Omental fat pad (tissue), 4 donors: ENCODE measurements at places on chromosomes 6 and 20.
A peak's percentile ranks its signal among the peaks of the same experiment; 100 is the strongest.

- peak; percentile 36 for DNase-seq
These were observed 52.2 kb upstream of the FAM83C start for GRCh38 chr20:35344354-35344837.

DNA sequence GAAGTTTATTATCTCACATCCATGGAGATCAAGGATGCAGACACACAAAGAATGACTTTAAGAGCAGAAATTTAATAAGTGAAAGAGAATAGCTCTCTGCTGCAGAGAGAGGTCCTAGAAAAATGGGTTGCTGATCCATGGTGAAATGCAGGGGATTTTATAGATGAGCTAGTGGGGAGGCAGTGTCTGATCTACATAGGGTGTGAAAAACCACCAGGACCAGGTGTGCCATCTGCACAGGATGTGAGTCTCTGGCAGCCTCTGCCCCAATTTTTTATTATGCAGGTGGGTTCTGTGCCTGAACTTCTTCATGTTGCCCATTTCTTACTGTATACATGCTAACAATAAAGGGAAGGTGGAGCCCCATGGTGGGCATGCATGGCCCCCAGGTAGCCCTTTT is 19.9 kb upstream of the NANP start:
- DNase-seq: no peak

DNA sequence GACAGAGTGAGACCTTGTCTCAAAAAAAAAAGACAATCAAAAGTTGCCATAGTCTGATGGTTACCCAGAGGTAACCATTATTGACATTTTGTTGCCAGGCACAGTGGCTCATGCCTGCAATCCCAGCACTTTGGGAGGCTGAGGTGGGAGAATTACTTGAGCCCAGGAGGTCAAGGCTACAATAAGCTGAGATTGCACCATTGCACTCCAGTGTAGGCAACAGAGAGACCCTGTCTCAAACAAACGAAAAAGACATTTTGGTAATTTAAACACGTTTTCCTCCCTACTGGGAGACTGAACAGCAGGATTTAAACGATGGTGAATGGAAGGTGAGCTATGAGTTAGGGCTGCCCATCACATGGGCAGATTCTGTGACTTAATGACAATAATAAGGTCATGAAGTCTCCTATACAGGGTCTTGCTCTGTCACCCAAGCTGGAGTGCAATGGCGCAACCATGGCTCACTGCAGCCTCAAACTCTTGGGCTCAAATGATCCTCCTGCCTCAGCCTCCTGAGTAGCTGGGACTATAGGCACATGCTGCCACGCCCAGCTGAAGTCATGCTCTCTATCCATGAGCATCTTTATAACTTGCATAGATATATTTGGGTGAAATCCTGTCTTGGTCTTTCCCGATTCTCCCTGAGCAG is 4.2 kb upstream of the ASXL1 start:
- DNase-seq: no peak

DNA sequence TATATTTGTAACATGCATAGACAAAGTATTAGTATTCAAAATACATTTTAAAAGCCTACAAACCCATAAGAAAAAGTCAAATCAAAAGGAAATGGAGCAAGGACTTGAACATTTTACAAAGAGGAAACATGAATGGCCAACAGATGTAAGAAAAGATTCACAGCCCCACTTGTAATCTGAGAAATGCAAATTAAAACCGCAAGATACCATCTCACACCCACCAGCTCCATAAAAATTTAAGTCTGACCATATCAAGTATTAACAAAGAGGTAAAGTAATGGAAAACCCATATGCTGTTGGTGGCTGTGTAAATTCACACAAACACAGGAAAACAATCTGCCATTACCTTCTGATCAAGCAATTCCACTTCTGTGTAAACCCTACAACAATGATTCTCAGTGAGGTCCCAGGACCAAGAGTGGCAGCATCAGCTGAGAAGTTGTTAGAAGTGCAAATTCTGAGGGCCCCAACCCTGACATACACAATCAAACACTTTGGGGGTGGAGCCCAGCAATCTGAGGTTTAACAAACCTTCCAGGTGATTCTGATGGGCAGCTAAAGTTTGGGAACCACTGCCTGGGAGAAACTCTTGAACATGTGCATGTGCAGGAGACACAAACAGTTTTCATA is 30.9 kb downstream of the BCL2L1 start:
- DNase-seq: no peak

DNA sequence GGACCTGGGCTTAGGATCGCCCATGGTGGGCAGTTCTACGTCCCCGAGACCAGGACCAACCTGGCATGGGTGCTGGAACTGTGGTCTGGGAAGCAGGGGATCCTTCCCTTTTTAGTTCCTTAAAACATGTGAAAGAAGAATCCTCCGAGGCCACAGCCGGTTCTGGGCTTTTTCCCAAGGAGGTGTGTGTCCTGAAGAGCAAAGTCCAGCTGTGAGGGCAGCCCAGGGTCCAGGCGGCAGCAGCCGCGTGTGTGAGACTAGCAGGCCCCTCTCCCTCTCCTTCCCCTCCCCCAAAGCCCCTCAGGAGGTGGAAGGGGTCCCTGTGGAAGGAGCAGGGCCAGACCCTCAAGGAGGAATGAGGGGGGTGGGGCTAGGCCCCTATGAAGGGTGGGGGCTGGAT is 35.1 kb upstream of the PCMTD2 start:
- no peak for DNase-seq

DNA sequence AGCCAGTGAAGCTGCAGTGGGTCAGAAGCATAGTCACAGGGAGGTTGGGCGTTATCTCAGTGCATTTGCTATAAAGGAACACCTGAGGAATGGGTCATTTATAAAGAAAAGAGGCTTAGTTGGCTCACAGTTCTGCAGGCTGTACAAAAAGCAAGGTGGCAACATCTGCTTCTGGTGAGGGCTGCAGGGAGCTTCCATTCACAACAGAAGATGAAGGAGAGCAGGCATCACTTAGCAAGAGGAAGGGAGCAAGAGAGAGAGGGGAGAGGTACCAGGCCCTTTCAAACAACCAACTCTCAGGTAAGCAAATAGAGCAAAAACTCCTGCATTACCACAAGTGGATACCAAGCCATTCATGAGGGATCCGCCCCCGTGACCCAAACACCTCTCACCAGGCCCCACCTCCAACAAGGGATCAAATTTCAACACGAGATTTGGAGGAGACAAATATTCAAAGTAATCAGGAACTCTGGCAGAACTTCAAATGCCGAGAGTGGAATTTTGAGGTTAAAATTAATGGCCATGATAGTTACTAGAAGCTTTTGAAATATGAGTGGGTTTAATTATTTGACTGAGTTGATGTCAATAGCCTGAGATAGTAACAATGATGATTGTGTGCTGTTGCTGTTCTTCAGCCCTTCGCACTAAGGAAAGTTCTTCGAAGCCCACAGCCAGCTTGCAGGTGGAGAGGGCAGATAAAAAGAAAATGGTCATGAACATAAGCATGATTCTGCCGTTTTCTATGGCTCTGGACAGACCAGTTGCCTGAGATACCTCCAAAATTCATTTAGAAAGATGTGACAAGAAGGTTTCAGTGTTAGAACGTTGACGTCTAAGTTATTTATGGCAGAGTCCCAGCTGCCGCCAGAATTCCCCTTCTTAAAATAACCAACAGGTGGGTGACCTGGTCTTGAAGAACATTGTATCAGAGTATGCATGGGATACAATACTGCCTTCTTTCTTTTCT is 55.3 kb upstream of the ADTRP start:
- DNase-seq: no peak

DNA sequence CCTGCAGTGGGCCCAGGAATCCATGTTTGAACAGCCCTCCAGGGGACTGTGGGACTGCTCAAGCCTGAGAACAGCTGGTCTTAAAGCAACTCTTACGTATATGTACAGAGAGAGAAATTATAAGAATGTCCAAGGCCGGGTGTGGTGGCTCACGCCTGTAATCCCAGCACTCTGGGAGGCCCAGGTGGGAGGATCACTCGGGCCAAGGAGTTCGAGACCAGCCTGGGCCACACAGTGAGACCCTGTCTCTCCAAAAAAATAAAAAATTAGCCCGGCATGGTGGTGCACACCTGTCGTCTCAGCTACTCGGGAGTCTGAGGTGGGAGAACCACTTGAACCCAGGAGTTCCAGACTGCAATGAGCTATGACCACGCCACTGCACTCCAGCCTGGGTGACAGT is 134.0 kb downstream of the DTNBP1 start:
- no peak for DNase-seq

- no peak for DNase-seq
These were observed 6.0 kb downstream of the ENPP3 start for GRCh38 chr6:131642987-131643611.

GRCh38 chr6:46347669-46348068 is 143.6 kb downstream of the RCAN2 start:
- no peak for DNase-seq

GRCh38 chr20:6715401-6715941 is 52.0 kb upstream of the BMP2 start:
- no peak for DNase-seq

- no peak for DNase-seq
These were observed 438.1 kb downstream of the BCKDHB start for GRCh38 chr6:80544555-80544954.

DNA sequence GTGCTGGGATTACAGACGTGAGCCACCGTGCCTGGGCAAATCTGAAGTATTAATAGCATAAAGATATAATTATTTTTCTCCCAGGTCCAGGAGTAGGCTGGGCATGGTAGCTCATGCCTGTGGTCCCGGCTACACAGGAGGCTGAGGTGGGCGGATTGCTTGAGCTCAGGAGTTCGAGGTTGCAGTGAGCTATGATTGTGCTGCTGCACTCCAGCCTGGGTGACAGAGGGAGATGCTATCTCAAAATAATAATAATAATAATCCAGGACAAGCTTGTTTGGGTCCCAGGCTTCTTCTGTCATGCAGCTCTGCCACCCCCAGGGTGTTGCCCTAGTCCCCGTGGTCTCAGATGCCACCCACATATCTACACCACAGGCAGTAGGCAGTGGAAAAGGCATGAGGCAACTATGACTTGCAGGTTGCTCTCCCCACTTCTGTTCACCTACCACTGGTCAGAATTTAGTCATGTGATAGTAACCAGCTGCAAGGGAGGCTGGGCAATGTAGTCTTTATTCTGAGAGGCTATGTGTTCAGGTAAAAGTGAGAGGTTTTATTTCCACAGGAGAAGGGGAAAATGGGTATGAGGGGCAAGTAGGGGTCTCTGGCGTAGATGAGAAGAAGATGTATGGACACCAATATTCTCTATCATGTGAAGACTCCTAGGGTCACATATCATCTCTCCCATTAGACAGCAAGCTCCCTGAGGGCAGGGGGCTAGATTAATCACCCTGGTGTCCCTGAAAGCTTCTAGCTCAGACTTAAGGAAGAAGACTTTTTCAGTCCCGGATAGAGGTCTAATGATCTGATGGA is 25.7 kb downstream of the TCF15 start:
- no peak for DNase-seq

DNA sequence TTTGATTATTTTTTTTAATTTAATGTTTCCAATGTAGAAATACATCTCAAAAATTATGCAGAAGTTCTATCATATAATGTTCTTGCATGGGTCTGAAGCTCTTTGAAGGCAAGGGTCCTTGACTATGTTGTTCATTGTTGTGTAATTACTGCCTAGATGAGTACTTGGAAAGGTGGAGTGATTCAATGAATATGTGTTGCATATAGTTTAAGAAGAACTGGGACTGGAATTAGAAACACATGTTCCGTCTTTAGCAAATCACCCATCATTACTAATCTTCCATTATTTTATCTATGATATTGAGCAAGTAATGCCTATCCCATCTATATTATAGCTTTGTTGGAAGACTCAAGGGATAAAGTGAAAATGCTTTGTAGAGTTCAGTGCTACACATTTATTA is 147.3 kb downstream of the LAMA2 start:
- DNase-seq: no peak

DNA sequence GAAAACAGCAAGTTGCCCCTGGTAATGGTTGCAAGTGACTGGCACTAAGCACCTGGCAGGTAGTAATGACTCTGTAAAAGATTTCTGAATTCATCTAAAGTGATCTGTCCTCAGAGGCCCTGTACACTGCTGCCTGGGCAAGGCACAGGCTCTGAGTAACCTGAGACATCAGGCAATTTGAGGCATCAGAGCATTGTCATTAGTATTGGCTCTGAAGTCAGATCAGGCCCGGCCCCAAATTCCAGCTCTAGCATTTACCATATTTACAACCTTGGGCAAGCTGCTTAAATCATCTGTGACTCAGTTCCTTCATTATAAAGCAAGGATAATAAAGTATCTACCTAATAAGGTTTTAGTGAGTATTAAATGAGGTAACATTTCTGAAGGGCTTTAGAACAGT is 17.3 kb upstream of the TENT5A start:
- no peak for DNase-seq

DNA sequence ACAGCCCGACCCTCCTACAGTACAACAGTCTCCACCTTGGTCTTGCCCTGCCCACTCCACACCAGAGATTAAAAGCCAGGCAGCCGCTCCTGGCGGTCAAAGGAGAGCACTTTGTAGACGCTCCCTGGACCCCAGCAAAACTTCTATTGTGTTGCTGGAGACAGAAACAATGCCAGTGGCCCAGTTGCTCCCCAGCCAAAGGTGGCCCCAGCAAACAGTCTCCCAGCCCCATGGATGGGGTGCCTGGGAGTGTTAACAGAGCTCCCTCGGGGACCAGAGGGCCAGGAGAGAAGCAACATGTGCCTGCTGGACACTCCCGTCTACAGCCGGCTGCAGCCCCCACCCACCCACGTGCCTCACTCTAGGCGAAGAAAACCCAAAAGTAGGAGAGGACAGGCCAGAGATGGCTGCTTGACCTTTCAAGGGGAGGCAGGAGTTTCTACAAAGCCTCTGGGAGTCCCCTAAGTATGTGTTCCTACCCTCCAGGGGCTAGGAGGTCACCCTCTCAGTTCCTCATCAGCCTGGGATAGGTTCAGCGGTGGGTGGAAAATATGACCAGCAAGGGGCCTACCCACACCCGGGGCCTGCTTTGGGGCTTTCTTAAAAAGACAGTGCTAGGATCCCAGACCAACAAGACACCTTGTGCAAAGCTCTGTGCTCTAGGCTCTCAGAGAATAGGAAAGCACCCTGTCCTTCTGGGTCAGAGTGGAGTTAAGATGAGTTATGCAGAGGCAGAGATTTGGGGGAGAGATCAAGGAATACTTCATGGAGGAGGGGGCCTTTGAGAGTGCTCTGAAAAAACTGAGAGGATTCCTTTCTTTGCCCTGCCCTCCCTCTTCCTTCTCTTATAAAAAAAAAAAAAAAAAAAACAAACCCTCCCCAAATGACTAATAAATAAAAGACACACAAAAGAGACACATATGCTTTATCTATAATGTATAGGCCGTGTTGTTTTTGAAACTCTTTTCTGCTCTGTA is 19.0 kb upstream of the PREX1 start:
- DNase-seq: no peak

DNA sequence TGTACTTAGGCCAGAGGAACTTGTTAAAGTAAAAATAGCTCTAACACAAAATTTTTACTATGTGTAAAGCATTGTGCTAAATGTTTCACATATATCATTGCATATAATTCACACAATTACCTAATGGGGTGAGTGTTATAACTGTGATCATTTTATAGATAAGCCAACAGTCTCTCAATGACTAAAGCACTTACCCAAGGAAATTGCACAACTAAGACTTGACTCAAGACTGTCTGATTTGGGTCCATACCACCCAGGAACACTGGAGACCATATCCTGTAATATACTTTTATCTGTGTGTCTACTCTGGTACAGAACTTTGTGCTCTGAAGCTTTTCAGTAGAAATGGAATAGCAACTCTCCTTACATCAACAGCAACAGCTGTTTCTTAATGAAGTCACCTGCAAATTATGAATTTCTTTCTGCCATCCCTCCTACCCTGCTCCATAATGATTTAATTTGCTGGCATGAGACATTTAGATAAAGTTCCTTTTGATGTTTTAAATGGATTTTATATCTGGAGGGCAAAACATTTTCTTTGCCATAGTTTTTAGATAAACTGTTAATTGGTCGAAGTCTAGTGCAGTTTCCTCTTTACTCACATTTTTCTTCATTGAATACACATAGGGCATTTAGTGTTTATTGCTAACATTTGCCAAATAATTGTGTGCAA is 47.5 kb downstream of the TSPYL4 start:
- no peak for DNase-seq
